ENCODE measurements at places on chromosomes 6 and 20.

- H3K27ac ChIP-seq, result no peak overlapping the region
- no peak overlapping the region for H3K4me3 ChIP-seq
- peaks cover 5% of the 10 kb centered on the region for H3K27me3 ChIP-seq
- peaks cover 15% of the 10 kb centered on the region for H3K4me1 ChIP-seq
- H3K36me3 ChIP-seq, result no peaks in the 10 kb centered on the region
Measured at GRCh38 chr6:107813555-107814194, 10.4 kb downstream of the SCML4 start.

DNA sequence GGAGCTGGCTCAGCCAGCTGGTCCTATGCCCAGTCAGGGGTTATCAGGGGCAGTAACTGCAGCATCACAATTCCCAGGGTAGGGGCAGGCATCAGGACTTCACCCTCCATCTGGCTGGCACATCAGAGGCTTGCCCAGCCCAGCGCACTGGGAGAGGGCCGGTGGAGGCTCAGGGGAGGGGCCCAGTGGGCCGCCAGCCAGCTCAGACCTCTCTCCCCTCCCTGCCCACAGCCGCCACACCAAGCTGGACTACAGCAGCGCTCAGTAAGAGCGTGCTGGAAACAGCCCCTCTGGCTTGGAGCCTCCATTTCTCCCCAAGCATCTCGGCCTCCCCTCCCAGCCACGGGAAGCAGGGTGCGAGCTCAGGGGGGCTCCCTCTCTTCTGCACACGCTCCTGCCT is 22.0 kb downstream of the ADA start:
- H3K27ac ChIP-seq, result no peak overlapping the region
- no peak for DNase-seq
- H3K27me3 ChIP-seq, result no peaks in the 10 kb centered on the region
- peaks cover 3% of the 10 kb centered on the region for H3K4me1 ChIP-seq
- peaks cover 54% of the 10 kb centered on the region for H3K36me3 ChIP-seq

- DNase-seq, result no peak
- no peak overlapping the region for H3K27ac ChIP-seq
- H3K4me1 ChIP-seq, result no peaks in the 10 kb centered on the region
Measured at GRCh38 chr20:5104479-5104878, 15.3 kb downstream of the PCNA start.

- H3K27ac ChIP-seq, result no peak overlapping the region
- no peaks in the 10 kb centered on the region for H3K36me3 ChIP-seq
- no peak overlapping the region for H3K4me3 ChIP-seq
- peaks cover 36% of the 10 kb centered on the region for H3K27me3 ChIP-seq
Measured at GRCh38 chr20:54200487-54201267, 7.2 kb upstream of the PFDN4 start.

- peaks cover 2% of the 10 kb centered on the region for H3K36me3 ChIP-seq
- no peak for DNase-seq
- no peaks in the 10 kb centered on the region for H3K4me1 ChIP-seq
Measured at GRCh38 chr6:38284802-38285394, 354.8 kb downstream of the BTBD9 start.

Measured in osteocyte (in vitro differentiated cells).